IPS-NIHi11 (cell line): ENCODE measurements at places on chromosomes 2 and 18.

- DNase-seq, result no peak
Measured at GRCh38 chr2:78383576-78383975, 641.9 kb upstream of the REG3G start.

- DNase-seq, result no peak
Measured at GRCh38 chr2:132438691-132439090, 22.1 kb downstream of the GPR39 start.

- DNase-seq, result no peak
Measured at GRCh38 chr18:6921571-6921970, 192.1 kb downstream of the ARHGAP28 start.

- DNase-seq, result no peak
Measured at GRCh38 chr2:212473211-212473610, 65.4 kb downstream of the ERBB4 start.

GRCh38 chr18:26540043-26540628 is 8.2 kb downstream of the KCTD1 start:
- DNase-seq, result no peak

- DNase-seq, result no peak
Measured at GRCh38 chr2:227462462-227462951, 9.4 kb upstream of the AGFG1 start.

DNA sequence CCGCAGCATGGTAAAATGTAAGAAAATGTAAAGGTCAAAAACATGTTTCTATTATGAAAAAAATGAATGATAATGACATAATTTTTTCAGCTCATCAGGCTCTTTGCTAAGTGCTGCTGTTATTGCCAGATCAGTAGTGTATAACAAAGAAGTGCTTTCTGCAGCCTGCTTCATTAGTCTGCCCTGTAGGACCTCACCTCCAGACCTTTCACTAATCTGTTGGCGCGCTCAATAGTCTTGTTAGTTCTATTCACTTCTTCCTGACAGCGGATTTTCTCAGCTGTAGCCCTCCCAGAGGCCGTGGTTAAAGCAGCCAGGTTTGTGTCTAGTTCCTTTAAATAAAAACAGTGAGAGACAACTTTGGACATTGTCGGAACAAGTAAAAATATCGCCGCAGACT is 97.7 kb downstream of the CDCA7 start:
- DNase-seq, result no peak
